ENCODE measurements at places on chromosomes 13 and 19.
A peak's percentile ranks its signal among the peaks of the same experiment; 100 is the strongest.

- no peak for DNase-seq
Measured at GRCh38 chr19:13742756-13743155, 21.6 kb upstream of the MRI1 start.

DNA sequence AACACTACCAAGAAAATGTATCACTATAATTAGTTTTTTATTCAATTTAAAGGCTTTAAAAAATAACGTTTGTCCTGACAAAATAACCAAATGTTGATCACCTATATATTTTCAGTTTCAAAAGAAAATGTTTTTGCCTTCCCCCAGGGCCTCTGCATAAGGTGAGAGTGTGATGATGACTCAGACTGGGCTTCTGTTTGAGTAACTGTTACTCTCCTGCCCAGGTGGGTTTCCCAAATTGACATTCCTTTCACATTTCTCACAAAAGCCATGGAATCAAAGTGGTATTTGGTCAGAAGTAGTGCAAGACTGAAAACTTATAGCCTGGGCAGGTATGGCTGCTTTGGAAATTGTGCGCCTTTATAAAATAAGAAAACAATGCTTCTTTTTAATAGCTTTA, 180.6 kb downstream of the COG6 start:
- no peak for DNase-seq

DNA sequence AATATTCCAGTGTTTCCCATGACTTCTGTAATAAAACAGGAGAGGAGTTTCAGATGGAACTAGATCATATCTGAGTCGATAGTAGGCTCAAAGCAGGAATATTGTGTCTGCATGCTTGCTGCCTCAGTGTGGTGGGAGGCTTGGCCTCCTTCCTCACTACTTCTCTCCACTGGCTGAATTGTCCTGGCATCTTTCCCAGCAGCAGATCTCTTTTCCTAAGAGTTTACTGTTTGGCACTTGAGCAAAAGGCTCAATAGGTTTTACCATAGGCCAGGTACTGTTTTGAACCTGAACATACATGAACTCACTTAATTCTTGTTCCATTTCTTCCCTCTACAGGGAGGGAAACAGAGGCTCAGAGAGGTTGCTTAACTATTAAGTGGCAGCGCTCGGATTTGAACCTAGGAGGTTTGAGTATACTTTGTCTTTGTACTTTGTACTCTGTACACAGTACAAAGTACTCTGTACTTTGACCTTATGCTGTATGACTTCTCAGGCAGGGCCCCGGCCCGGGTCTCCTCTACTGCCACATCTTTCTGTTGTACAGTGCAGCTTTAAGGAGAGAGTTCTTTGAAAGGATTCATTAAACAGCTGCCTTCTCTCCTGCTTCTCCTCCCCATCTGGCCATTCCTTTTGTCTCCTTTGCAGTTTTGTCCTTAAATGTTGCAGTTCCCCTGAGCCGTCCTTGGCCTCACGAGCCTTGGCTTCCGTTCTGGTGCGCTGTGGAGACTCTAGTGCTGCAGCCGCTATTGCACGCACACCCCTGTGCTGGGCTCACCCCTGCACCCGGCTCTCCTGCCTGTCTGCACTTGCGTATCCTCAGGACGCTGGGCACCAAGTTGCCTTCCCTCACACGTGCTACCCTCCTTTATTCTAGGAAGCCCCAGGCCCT, 8.1 kb downstream of the B3GLCT start:
- peak; percentile 57 for DNase-seq

DNA sequence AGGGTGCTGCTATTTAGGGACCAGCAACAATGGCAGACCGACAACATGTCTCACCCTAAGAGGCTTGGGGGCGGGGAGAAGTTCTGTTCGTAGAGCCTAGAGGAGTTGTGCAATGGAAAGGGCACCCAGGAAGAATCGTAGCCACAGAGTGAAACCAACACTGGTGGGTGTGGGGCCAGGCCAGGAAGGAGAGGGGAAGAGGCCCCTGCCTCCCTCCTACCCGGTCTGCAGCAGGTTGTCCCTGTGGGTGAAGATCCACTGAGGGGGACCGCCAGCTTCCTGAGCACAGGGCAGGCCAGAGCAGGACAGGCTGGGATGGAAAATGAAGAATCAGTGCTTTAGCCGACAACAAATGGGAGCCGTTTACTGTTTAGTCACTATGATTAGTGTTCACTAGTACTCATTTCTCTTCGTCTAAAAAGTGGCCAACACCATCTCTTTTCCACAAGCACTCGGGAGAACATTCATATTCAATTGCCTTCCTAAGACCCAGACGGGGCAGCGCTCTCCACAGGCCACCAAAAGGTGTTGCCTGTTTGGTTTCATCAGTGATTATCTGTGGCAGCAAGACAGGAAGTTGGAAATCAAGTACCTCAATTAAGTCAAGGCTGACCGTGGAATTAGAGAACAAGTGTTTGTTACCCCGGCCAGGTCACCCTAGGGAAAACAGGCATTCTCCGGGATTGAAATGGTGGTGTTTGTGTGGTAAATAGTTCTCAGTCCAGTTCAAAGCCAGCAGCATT, 1.1 kb upstream of the ATP11A start:
- DNase-seq = no peak

GRCh38 chr13:47330031-47330430, 433.2 kb upstream of the HTR2A start:
- no peak for DNase-seq

- DNase-seq = no peak
Measured at GRCh38 chr13:99275093-99275469, 16.9 kb upstream of the GPR18 start.

DNA sequence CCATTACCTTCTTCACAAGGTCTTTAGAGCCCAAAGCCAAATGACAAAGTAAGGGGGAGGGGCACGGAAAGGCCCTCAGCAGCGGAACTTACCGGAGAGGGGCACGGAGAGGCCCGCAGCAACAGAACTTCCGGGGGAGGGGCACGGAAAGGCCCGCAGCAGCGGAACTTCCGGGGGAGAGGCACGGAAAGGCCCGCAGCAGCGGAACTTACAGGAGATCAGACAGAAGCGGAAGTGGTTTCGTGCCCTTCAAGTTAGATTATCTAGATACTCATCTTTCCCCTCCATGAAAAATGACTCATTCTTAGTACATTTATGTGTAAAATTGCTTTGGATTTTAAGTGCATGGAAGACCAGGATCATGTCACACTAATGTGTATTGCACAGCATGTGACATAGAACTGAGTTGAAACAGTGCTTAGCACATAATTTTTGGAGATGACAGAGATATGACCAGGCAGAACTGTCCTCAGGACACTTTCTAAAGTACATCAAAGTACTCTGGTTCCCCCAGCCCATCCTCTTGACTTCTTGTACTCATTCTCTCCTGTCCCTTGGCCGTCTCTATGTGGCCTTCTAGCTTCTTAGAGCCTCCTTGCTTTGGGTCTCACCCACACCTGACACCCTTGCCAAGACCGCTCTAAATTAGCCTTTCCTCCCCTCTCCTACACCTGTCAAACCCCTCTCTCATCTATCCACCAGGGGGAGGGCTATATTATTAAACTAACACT, 25.7 kb upstream of the TPTE2 start:
- DNase-seq = no peak

DNA sequence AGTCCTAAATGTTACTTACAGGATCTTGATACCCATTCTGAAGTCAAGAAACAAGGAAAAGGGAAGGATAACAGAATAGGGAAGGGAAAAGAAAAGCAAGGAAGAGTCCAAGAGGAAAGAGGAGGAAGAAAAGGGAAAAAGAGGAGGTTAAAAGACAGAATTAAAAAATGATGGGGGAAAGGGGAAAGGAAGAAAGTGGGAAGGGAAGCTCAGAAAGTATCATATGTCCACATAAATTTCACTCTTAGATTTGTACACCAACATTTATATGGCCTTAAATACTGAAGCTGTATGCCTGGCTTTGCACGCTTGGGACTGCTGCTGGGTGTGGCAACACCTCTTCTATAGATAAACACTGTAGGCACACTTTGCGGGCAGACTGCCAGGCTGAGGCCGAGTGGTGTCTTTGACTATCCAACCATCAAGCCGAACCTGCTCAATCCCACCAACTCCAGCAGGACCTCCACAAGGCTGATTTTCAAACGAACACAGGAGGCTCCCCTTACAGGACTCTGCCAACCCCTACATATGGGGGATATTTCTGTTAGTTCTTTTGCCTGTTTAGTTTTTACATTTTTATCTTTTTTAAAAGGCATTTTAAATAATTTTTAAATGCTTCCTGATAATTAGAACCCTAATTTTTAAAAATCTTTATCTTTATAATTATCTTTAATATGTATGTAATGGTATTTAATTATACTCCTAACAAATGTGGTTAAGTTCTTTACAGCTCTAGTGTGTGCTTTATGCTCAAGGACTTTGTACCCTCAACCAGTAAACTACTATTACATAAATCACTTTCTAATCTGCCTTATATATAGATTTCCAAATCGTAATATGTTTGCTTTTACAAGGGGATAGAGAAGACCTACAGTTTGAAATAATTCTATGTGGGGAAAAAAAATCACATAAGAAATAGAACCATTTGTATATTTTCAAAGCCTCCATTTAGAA, 154.2 kb downstream of the DIAPH3 start:
- DNase-seq = no peak

- no peak for DNase-seq
Measured at GRCh38 chr19:28393574-28394336, 819.2 kb downstream of the UQCRFS1 start.

GRCh38 chr19:54388802-54389139, 24.0 kb upstream of the LAIR1 start:
- no peak for DNase-seq

DNA sequence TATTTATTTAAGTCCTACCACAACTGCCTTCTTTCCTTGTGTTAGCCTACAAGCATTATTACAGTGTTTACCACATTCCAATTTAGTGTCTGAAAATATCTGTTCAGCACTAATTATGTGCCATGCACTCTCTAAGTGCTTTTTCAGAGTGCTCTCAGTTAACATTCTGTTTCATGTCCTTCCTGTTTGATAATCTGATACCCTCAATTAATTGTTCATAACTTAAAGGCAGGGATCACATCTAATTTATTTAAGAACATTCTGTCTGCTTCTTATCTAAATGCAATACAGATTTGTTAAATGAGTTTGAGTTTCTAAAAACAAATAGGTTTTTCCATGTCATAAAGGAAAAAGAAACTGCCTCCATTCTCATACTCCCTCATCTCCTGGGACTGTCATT, 649.6 kb upstream of the ATXN8OS start:
- DNase-seq = no peak

GRCh38 chr13:74026753-74027152, 107.5 kb downstream of the KLF12 start:
- DNase-seq = no peak

DNA sequence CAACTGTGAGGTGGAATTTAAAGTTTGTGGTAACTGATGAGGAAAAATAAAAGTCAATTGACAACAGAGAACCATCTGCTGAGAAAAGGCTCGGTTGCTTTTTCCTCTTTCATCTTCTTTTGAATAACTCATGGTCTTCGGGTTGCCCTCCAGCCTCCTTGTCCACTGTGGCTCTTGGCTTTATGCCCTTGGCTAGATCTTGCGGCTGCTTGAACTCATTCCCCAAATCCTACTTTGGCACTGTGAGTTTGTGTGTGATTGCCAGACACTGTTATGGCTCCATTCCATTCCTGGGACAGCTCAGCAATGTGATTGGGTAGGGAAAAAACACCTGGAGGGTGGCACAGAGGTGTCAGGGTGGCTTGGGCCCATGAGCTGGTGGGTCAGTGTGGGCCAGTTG, 387.4 kb downstream of the DLEU7 start:
- DNase-seq = no peak

GRCh38 chr19:14090509-14091080, at the start of gene SAMD1:
Gene SAMD1 (minus strand): TSS chr19:14090751.
- peak; percentile 94 for DNase-seq

DNA sequence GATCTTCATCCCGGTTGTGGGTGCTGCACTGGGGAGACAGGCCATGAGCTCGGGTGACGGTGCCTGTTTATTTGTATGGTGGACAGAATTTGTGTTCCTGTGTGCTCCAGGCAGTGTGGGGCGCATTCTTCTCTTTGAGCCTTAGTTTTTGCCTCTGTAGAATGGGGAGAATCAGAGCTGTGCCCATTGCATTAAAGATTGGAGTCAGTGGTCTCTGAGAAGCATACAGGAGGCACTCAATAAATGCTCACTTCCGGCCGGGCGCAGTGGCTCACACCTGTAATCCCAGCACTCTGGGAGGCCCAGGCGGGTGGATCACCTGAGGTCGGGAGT, 23.0 kb downstream of the NFIC start:
- DNase-seq = no peak

GRCh38 chr13:96849091-96849490, 145.2 kb downstream of the OXGR1 start:
- no peak for DNase-seq

DNA sequence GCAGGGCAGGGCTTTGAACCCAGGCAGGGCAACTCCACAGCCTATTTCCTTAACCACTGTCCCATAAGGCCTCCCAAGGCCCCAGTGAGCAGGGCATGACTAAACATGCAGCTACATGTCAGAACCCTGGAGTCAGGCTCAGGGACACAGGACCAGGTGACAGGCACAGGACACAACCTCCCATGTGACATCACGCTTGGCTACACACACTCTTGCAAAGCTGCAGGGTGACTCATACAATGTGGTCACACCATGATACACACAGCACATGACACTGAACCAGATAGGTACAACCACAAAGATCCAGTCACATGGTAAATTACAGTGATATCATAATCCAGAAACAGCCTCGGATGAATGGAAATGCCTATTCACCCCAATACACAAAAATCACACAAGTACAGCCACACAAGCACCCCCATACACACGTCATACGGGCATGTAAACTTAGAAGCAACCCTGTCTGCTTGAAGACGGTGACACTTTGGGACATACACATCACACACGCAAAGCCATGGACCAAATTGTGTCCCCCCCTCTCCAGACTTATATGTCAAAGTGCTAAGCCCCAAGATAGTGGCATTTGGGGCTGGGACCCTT, 14.5 kb downstream of the KLK4 start:
- peak; percentile 45 for DNase-seq

DNA sequence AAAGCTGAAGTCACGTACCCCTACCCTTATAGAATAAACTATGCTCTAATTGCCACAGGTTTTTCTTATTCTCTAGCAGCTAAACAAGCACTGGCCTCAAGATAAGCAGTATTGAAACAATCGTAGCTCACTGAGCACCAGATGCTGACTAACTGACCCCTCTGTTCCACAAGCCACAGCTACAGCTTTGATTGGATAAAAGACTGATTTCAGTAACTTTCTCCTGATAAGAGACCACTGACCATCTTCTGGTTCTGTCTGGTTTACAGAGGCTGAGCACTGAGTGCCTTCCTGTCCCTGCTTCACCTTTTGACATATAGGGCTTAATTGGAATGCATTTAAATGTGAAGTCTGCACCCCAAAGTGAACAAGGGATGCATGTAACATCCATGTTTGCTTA, 8.4 kb upstream of the RAP2A start:
- DNase-seq = no peak

GRCh38 chr19:13920940-13921747, 15.1 kb downstream of the CC2D1A start:
- peak; percentile 72 for DNase-seq

GRCh38 chr13:109293166-109293565, 493.2 kb downstream of the IRS2 start:
- DNase-seq = no peak

- no peak for DNase-seq
Measured at GRCh38 chr19:34305221-34306083, 51.1 kb downstream of the GARRE1 start.

- peak; percentile 20 for DNase-seq
Measured at GRCh38 chr13:96575423-96576320, 418.6 kb downstream of the OXGR1 start.
